ENCODE measurements at places on chromosomes 2 and 18.

GRCh38 chr2:15686643-15687042 lies 95.0 kb downstream of the DDX1 start:
- DNase-seq: no peak

DNA sequence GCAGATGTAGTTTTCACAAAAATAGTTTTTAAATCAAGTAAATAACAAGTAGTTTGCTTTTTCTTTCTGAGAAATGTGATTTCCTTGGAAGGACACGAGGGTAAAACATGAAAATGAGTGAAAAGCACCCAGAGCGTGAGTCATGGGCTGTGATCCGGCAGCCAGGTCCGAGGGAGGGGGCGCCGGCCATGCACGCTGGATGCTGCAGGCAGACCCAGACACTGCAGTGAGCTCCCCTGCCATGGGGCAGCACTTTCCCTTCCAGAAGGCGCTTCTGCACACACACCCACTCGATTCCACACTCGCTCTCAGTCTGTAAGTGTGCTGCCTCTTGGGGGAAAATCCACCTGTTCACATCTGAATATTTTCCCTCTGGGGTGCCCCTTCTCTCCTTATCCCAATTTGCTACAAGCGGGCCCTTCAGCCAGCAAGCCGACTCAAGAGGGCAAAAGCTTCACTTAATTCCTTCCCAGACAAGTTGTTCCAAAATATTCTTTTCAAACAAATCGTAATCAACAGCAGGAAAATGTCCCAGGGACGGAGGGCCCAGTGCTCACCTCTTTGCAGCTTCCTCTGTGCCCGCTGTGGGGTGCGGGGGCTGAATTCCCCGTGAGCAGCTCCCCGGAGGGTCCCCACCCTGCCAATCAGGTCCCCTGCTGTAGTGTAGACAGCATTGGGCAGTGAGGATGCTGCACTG lies 87.0 kb upstream of the ID2 start:
- no peak for DNase-seq

GRCh38 chr18:32459361-32460101 lies 11.2 kb downstream of the GAREM1 start:
- no peak for DNase-seq

GRCh38 chr2:185511925-185512324 lies 226.7 kb upstream of the FSIP2 start:
- DNase-seq: no peak

- DNase-seq: no peak
Measured at GRCh38 chr2:34719206-34719605, 1120.1 kb upstream of the FAM98A start.

- DNase-seq: peak; percentile 2
Measured at GRCh38 chr2:240791821-240792628, 28.0 kb downstream of the KIF1A start.

DNA sequence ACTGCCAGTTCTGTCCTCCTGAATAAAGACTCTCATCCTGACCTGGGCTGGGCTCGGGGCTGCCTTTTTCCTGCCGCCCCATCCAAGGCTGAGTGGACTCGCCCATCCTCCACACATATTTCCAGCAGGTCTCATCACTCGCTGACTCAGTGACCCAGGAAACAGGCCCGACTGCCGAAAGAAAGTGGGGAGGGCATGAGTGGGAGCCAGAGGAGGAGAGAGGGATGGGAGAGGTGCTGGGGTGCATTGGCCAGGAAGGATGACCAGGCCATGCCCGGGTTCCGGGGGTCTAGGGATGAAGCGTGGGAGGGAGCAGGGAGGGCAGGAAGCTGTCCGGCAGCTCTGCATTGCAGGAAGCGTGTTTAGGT lies 66.7 kb downstream of the TWIST2 start:
- DNase-seq: no peak

DNA sequence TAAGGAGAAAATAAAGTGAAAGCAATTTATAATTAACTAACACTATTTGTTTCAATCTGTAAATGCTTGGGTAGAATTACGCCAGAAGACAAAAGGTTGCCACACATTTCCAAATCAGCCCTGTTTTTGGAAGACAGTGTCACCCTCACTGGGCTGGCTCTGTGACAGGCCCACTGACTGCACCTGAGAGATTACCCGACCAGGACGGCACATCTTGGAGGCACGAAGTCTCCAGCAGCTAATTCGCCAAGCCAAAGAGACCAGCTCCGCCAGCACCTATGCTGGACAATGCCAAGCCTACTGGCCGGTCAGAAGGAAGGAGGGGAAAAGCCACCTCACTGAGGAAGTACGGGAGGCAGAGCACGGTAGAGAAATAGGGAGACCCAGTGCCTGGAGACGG lies 61.9 kb downstream of the CYB5A start:
- no peak for DNase-seq

GRCh38 chr2:37616677-37617005 lies 54.8 kb downstream of the CDC42EP3 start:
- DNase-seq: no peak

GRCh38 chr2:200471324-200471848 lies 38.5 kb downstream of the KCTD18 start:
- DNase-seq: peak; percentile 18

GRCh38 chr18:677951-678381 lies 20.5 kb downstream of the TYMS start:
- no peak for DNase-seq

DNA sequence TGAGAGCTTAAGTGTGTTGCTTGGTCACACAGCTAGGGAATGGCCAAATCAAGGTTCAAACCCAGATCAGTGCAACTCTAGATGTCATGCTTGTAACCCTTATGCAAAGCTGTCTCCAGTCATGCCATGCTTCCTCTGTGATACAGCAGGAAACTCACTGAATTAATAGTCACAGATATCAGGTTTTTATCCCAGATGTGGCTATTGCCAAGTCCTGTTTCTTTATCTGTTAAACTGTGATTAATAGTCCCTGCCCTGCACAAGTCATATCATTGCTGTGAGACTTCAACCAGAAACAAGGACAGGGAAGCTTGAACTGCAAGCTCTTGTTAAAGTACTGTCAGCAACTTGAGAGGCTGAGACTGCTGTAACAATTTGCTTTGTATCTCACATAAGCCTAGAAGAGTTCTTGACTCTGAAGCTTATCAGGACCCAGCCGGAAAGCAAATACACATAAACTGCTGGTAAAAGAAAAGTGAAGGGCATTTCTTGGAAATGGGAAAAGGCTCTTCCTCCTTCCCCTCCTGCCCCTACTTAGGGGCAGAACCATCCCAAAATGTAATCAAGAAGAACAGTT lies 609.0 kb downstream of the DCC start:
- no peak for DNase-seq

Data from T-helper 1 cell (primary cell).